ENCODE measurements at places on chromosomes 16 and 17.

DNA sequence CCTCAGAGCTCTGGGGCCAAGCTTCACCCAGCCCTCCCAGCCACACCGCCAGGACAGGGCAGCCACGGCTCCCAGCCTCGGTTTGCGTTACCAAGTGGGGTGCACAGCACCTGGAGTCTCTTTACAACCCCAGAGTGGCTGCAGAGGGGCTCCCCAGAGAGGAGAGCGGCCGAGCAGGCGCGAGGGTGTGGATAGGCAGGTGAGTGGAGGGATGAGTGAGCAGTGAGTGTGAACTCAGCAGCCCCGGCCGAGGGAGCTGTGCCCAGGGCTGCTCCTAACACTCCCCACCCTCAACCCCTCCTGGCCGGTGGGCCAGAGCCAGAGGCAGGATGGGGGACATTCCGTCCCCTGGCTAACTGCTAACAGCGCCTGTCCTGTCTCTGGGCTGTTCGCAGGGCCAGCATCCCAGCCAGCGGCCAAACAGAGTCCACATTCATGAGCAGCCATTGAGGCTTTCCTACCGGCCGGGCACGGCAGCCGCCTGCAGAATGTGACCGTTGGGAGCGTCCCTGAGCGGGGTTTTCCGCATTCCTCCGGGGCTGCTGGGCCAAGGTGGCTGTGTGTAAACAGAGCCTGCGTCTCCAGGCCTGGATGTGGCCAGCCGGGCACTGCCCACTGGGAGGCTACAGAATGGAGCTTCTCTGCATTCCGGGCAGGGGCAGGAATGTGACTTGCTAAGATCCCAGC is 5.3 kb downstream of the ZNF469 start:
- no peak for DNase-seq

DNA sequence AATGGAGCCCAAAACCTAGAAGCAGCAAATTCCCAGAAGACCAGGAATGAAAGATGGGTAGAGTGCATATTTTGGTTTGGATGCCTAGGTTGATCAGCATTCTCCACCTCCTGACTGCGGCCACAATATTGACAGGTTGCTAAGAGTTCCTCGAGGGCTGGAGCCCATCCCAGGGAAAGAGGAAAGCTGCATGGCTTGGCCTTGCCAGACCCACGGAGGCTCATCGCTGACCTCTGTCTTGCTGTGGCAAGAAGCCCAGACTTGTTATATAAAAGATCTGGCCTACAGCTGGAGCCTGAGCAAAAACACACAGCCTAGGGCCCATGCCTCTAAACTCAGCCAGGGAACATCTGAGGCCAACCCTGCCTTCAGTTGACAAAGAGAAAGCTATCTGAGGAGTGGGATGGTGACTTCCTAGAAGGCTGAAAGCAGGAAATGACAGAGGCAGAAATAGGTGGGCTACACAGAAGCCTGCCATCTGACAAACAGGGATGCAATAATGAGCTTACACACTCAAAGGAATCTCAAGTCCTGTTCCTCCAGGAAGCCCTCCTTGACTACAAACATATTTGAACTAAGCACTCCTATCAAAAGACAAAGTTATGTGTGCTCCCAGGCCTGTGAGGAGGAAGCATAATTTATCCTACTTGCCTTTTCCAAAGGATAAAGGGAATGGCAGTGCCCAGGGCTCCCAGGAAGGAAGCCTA is 22.5 kb upstream of the SLC35B1 start:
- DNase-seq: no peak

- no peak for DNase-seq
Observed at GRCh38 chr17:60676758-60677307, 818 bp upstream of the BCAS3 start.

DNA sequence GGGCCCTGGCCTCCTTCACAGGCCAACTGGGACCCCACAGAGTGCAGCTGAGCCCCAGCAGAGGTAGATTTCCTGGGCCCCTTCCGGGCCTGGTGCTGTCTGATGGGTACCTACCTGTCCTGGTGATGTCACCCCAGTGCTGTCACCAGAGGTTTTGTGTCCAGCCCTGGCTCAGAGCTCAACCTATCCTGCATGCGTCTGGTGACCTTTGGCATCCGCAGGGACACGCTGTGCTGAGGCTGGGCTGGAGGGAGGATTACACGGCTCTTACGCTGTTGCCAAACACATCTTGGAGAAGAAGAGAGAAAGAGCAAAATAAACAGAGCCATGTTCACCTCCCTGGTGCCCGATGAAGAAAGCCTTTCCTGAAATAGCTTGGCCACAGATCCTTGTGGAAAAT is 70.6 kb upstream of the MED9 start:
- DNase-seq: no peak

GRCh38 chr17:1509290-1509881 is 7.0 kb downstream of the INPP5K start:
- no peak for DNase-seq

DNA sequence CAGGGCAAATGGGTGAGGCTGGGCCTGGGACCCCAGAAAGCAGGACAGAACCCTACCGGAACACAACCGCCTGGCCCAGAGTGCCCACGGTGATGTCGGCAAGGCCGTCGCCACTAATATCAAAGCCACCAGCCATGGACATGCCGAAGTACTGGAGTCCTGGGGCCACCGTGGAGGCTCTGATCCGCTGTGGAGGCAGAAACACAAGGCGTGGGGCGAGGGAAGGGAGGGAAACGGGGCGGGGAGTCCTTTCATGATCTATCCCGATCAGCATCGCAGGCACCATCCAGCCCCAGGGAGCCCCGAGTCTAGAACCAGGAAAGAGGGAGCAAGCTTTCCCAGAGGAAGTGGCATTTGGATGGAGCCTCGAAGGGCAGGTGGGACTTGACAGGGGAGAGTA is 26.6 kb downstream of the HASPIN start:
- DNase-seq: no peak

- DNase-seq: no peak
Observed at GRCh38 chr16:61344791-61345190, 691.4 kb downstream of the CDH8 start.

DNA sequence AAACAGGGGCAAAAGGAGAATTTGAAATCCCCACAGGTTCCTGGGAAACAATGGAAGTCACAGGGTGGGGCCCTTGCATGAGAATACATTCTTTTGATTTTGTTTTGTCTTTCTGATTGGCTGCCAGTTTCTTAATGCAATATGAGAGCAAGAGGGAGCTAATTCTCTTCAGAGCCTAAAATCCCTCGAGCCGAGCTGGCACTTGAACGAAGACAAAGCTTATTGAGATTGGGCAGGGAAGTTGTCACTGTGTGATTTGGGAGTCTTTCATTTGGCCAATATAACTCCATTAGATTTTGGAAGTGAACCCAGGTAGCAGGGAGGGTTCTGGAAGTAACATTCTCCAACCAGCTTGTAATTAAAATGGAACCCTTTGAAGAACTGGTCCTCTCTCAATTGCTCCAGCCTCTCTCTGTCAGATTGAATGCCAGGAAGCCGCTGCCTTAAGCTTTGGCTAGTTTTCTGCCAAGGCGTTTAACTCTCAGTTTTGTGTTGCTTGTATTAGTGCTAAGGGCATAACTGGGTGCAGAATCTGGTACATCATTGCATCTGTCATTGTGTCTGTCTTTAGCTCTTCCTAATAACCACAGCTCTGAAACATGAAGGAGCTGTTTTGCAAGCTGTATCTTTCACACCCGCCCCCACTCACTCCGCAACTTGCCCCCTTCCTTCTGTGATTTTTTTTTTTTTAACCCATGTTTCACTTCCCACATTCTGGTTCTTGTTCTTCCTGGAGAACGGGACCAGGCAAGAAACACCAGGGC is 272.0 kb downstream of the MAF start:
- no peak for DNase-seq

DNA sequence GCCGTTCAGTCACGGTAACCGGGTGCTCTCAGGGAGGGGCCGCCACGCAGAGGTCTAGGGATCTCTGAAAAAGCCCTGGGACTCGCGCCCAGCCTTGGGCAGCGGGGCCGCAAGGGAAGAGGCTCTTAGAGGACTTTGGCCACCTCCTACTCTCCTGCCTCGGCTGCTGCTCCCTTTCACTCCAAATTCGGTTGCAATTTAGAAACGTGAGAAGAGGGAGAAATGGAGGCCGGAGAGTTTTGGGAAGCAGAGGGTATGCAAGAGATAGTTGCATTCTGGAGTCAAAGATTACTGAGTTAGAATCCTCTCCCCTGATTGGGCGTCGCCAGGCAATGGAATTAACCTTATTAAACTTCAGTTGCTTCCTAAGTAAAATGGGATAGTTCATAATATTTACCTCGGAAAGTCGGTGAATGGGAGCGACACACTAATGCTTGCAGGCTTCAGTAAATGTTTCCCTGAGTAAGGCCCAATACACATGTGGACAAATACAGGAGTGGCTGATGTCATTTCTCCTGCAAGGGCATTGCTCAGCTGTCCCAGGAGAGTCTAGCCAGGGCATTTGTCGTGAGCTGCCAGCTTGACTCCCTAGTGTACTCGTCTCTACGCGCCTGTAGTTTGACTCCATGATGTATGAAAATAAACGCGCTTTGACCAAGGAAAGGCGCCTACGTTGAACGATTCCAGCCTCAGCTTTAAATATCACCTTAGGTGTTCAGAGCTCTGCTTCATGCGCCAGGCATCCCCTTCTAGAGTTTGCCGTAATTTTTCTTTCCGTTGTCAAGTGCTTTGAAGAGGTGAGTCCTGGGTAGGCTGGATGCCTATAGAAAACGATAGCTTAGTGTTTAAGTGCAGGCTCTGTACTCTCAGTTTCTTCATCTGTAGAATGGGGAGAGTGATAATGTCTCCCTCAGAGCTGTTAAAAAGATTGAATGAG is 667 bp downstream of the OGFOD1 start:
- DNase-seq: peak; percentile 23

DNA sequence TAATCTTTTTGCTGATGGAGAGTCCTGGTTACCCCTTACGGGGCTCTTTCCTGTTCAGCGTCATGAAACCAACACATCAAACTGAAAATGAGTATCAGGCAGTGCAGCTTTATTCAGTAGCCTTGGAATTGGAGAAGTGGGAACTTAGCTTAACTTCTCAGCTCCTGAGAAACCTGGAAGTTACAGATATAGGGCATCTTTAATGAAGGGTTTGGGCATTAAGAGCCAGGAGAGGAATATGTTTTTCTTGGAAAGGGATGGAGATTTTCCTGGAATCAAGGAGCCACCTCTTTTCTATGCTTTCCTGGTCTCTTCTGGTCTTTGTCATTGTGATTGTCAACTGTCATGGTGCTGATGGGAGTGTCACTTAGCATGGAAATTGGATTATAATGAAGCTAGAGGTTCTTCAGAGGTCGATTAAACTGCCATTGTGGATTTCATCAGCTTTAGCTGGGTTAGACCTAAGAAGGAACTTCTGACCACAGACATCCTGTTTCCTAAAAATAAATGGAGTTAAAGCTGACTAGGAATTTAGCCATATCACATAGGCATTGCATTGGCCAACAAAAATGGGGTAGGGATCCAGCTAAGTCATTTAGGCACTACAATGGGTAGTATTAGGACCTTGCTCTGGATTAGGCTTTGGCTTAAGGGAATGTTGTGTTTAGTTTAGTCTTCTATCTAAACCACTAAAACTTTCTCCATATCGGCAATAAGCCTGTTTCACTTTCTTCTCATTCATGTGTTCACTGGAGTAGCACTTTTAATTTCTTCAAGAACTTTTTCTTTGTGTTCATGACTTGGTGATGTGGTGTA is 186.4 kb downstream of the BCAS3 start:
- no peak for DNase-seq

DNA sequence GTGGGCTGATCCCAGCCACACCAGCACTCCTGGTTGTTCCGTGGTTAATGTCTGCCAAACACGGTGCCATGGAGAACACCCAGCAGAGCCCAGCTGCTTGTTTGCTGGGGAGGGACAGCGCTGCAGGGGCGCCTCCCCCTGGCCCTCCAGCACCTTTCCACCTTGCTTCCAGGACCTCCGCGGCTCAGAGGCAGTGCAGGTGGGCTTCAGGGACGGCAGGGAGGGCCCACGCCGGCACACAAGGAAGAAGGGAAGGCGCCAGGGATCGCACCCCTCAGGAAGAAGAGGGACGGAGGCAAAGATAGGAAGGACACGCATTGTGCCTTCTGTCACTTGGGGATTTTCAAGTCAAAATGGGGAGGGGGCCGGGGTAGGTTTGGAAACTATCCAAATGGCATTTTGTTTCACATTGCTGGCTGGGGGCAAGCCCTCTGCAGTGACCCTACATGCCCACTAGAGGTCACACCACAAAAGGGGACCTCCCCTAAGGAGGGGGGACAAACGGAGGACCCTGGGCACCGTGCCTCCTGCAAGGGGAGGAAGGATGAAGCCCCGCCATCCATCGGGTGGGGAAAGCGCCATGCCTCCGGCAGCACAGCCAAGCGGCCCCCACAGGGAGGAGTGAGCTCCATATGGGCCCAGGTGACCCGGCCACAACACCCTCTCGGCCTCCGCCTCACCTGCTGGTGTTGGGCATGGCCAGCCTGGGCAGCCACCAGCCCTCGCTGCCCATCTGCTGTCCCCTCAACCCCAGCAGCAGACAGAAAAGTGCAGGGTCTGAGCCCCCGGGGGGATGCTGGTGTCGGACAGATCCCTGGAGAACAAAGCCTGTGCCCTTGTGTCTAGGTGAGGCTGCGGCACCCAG is 7.5 kb upstream of the C16orf95 start:
- DNase-seq: no peak
